ENCODE measurements at places on chromosomes 12 and 14.

- DNase-seq: no peak
Observed at GRCh38 chr14:91774140-91775096, 42.5 kb upstream of the CATSPERB start.

- DNase-seq: no peak
Observed at GRCh38 chr12:129696926-129697325, 206.9 kb downstream of the TMEM132D start.

GRCh38 chr14:20707622-20708021 lies 19.1 kb downstream of the ANG start:
- DNase-seq: no peak

DNA sequence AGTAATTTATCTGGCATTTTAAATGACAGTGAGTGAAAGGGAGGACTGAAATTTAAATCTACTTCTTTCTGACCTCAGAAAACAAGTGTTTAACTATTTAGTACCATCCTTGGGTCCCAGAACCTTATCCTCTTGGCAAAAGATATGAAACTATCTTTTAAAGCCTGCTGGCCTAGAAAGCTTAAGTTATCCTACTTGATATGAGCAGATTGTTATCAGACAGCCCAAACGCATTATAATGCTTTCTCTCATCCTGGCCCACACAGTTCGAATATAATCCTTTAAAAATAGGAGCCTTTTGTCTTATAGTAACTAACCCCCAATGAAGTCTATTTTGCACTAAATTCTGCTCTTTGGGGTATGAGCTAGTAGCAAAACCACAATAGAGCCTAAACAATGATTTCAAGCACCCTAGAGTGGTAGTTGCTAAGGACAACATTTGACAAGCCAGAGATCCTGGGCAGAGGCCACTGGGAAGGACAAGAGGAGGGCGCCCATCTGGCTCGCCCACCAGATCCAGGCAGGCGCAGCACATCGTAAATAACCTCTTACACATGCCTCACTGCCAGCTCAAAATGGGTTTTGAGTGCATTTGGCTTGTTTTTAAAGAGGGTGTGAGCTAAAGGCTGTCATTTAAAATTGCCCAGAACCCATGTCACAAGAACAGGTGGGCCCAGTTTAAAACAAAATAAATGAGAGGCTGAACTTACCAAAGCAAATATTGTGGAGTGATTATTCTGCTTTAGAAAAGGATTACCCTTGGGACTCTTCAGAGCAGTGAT lies 37.7 kb upstream of the CRY1 start:
- no peak for DNase-seq

DNA sequence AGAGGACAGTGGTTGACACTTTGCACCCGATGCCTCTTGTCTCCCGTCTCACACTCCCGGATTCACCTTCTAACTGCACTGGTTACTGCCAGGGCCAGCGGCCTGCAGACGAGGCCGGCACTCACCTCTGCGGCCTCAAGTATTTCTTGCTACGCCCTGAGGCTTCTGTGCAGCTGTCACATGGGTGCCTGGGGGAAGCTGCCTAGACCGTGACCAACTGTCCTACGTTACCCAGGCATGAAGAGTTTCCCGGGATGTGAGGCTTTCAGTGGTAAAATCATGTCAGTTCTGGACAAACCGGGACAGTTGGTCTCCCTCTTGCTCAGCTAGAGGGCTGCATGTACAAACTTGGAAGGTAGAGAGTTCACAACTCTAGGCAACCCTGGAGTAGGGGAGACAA lies 274.5 kb downstream of the GLT1D1 start:
- no peak for DNase-seq

DNA sequence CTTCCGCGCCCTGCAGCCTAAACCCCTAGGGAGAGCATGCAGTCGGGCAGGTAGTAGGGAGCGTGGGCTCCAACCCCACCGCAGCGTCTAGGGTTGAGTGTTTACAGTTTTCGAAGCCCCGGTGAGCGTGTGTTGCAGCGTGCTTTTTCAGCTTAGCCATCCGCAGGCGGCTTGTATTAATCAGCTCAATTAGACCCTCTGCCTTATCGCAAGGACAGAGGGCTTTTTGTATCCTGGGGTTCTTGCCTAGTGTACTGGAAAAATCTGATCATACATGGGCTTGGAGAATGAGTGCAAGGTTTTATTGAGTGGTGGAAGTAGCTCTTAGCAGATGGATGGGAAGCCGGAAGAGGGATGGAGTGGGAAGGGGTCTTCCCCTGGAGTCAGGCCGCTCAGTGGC lies 44.4 kb upstream of the GNG2 start:
- no peak for DNase-seq

- DNase-seq: no peak
Observed at GRCh38 chr14:80465546-80466220, 254.4 kb upstream of the DIO2 start.

GRCh38 chr14:51867741-51868140 lies 7.3 kb downstream of the GNG2 start:
- DNase-seq: no peak

DNA sequence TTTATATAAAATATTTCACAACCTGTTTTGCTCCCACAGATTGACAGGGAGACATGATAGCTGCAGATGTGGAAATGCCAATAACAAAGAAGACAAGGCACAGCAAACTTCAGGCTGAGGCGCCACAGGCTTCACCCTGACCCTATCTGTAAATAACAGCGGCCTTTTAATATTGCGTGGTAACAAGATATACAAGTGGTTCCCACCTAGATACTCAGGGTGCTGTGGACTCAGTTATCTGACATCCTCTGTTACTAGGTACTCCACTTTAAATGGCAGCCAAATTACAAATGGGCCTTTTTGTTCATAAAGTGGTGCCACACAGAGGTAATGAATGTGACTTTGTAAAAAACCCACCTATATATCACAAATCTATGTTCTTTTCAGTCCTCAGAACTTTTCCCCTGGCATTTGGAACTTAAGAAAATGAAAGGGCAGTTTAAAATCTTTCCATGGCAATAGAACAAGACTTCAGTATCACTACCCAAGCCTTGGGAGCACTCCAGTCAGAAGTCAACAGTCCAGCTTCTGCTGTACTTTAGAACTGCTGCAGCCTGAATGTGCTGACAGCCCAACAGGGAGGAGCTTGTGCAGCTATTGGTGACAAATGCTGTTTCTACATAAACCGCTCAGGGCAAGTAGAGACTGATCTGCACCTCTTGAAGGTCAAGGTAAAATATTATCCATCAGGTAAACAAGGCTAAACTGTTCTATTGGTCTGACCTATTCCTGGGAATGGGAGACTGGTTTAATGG lies 86.2 kb upstream of the DCD start:
- DNase-seq: no peak

GRCh38 chr12:50006280-50006679 lies 19.0 kb downstream of the RACGAP1 start:
- DNase-seq: no peak

DNA sequence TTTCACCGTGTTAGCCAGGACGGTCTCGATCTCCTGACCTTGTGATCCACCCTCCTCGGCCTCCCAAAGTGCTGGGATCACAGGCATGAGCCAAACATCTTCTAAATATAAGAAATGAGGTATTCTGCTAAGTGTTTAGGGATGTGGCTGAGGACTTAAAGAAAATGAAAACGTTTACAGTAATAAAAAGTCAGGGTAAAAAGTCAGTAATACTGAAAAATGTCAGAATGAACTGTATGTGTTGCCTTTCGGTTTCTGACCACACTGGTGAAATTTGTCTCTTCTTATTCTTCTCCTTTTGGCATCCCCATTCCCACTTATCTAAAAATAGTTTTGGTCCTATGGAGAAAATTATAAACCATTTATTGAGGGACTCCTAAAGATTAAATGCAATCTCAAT lies 20.5 kb downstream of the TMEM116 start:
- DNase-seq: no peak

All from BJ (cell line).